ENCODE measurements at places on chromosomes 5 and 9.

DNA sequence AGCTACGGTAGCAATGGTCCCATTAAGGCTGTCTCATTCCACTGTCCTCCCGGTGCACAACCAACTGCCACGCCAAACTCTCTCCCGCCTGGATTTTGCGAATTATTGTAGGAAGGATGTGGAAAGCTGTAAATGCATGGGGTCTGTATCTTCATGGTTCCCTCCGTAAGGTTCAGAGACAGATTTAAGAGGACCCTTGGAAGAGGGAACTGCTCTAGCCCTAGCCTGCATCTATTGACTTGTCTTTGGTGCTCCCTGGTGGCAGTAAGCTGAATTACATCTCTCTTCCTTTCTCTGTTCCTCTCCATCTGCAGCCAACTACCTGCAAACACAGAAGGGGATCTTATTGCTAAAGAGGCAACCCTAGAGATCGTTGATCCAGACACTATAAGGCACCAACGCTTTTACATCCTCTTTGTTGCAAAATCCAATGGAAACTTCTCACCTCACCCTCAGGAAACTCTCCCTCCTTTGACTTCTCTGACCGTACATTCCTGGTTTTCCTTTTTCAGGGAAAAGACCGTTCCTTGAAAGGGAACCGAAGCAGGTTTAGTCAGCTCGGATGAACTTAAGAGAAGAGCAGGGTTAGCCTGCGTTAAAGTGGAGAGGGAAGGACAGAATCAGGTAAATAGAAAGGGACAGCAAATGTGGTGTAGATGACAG, 11.9 kb downstream of the CAPSL start:
- no peak for DNase-seq

GRCh38 chr5:44332285-44332971, 56.8 kb downstream of the FGF10 start:
- DNase-seq: no peak

DNA sequence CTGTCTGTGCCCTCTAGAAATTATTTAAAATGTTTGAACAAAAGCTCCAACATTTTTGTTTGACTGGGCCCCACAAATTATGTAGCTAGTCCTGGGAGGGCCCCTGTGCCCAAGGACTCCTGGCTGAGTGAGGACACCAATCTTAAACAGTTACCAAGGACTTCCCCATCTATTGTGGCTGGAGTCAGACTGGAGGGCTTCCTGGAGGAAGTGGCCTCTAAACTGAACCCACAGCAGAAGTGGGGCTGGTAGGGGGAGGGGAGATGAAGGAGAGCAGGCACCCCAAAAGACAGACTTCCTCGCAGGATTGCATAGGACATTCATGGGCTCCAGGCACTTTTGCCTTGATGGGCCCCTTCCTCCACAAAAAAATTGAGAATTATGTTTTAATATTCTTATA, 8.1 kb downstream of the ADAMTS13 start:
- DNase-seq: no peak

- no peak for DNase-seq
Observed at GRCh38 chr5:174106997-174107655, 61.6 kb downstream of the NSG2 start.

Data from stimulated activated CD4-positive, alpha-beta T cell treated with anti-CD3 and anti-CD28 coated beads, Interleukin-12 subunit alpha, Interleukin-12 subunit beta, amount 100 ng/mL, for 24 hours (primary cell).